NCI-H2107 (cell line): ENCODE measurements at places on chromosomes 16 and 17.
A peak's percentile ranks its signal among the peaks of the same experiment; 100 is the strongest.

DNA sequence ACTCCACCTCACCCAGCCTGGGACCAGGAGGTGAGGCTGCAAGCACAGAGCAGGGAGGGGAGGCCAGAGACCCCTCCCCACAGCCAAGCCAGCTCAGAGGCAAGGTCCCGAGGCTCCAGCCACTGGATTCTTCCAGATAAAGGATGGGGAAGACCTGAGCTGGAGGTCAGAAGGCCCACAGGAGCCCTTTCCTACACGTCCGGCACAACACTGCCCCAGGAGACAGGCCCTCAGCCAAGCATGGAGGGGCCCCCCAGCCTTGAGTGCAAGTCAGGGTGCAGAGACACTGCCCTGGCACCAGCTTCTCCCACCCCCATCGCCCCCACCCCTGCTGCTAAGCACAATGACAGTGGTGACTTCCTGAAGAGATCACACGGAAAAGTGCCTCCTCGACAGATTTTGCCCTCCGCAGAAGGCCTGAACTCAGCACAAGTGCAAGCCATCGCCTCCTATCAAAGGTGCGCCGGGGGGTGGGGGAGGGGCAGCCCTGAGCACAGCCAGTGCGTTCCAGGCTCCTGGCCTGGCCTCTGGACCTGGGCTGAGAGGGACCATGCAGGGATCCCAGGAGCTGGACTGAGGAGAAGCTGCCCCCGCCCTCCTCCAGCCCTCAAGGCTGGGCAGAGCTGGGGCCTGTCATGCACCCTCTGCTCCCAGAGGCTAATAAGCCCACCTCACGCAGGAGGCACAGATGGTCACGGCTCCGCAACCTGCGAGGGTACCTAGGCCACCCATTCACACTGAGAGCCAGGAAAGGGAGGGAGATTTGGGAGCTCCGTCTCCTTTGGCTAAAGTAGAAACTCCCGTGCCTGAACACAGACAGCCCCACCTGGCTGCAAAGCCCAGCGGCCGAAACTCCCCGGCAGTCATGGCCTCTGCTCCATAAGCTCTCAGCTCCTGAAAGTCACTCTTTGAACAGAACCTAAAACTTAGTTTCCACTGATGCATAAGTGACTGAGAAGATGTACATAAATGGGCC, 2.7 kb downstream of the MAFG start:
- no peak for DNase-seq

DNA sequence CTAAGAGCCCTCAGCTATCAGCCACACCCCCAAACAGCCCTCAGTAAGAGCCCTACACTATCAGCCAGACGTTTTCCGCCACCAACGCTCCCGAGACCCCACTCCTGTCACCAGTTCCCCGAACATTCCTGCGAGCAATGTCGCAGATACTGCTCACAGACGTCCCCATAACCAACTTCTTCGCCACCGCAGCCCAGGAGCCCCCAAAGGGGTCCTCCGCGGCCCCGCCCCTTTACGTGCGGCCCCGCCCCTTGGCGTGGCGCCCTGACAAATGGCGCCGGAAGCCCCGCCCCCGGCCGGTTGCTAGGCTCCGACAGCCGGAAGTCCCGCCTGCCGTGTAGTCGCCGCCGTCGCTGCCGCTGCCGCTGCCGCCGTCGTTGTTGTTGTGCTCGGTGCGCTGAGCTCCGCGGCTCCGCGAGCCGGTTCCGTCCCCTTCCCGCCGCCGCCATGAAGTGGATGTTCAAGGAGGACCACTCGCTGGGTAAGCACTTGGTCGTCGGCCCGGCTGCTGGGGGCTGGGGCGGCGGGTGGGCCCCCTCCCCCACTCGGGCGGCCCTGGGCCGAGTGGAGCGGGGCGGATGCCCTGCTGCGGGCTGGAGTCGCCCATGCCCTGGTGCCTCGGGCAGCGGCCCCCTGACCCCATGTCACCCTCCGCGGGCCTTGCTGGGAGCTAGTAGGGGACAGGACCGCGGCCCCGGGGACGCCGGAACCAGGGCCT, at the start of gene GABARAPL2:
Gene GABARAPL2, plus strand, starts transcription at position 340 of the 718 bp plus-strand sequence. Its CDS starts 108 bp downstream, at position 448.
- peak; percentile 68 for DNase-seq

GRCh38 chr17:14446825-14447224, 145.9 kb downstream of the HS3ST3B1 start:
- DNase-seq, result no peak

- DNase-seq, result no peak
These were observed 13.1 kb downstream of the MRM3 start for GRCh38 chr17:795276-795675.

DNA sequence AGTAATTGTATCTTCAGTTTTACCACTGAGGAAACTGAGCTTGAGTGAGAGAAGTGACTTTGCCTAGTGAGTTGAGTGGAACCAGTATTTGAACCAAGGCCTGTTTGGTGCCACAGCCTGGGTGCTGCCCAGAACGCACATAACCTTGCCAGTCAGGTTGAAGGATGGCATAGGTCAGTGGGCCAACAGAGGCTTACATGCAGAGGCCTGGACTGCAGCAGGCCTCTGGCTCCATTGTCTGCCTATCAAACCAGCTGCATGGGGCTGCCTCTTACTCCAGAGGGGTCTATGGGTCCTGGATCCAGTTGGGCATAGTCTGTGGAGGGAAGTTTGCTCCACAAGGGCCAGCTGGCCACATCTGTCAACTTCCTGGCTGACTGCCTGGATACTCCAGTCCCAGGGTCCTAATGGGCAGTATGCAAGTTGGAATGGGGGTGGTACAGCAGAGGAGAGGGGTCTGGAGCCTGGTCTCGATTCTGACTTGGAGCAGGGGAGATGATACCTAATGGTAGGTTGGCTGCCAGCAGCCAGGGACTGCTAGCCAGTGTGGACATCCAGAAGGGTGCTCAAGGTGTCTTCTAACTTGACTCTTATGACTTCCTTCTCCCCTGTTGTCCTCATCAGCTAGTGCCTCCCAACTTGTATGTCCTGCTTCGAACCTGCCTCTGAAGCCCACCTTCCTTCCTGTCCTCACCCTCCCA, 11.1 kb upstream of the RNF112 start:
- no peak for DNase-seq

DNA sequence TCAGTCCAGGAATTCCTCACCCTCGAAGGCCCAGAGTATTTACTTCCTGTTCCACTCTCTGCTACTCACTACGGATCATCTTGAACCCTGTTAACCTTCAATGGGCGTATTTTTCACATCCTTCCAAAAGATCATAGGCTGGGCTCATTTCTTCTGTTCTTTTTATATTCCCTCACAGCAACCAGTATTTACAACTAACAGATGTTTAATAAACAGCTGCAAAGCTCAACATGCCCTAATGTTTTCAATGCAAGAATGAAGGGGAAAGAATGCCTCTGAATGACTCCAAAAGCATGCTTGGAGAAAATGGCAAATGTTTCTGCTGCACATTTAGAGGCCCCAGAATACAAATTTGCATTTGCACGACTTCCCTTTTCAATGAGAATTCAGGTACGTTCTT, 174.9 kb downstream of the ZFHX3 start:
- DNase-seq, result no peak

GRCh38 chr16:55039511-55039910, 108.8 kb downstream of the IRX5 start:
- DNase-seq, result no peak

GRCh38 chr16:23244122-23244521, 58.0 kb upstream of the SCNN1B start:
- DNase-seq, result no peak

- DNase-seq, result no peak
These were observed 73.6 kb downstream of the SOCS1 start for GRCh38 chr16:11182411-11182810.

- no peak for DNase-seq
These were observed 466 bp upstream of the HSF4 start for GRCh38 chr16:67163999-67164558.

DNA sequence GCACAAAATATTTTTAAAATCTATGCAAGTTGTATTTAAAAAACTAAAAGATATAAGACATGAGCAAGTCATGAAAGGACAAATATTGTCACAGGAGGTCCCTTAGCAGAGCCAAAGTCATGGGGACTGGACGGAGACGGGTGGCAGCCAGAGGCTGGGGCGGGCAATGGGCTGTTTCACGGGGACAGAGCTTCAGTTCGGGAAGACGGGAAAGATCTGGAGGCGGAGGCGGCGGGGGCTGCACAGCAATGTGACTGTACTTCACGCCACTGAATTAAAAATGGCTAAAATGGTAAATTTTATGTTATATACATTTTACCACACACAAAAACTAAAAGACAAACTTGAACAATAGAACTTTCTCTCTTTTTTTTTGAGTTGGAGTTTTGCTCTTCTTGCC, 60.0 kb upstream of the METRNL start:
- no peak for DNase-seq

DNA sequence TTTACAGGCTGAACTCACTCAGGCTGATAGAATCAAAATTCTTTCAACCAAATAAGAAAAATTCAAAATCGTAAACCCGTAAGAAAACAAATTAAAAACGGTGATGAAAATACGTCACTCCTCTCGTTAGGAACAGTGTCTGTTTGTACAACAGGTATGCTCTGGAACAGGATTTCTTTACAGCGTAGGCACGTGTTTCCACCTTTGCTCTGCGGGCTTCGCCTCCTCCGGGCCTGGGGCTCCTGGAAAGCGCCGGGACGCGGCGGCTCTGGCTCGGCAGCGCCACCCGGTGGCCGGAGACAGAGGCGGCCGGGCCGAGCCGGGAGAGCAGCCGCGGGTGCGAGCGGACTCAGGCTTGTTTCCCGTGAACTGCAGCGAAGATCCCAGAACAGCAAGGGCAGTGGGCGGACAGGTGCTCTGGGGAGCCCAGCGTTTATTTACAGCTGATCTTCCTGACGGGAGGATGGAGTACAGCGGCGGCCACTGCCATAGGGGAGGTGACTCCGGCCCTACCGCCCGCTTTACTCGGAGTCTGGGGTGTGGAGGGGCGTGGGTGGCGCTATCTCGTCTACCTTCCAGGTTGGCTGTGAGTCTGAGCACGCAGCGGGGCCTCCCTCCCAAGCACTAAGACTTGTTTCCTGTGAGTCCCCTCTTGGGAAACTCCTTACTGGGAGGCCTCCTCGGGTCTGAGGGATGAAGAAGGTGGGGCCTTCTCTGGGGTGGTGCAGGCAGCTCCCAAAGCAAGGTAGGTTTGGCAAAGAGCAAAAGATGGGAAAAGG, 40.5 kb upstream of the ATP2A3 start:
- no peak for DNase-seq

DNA sequence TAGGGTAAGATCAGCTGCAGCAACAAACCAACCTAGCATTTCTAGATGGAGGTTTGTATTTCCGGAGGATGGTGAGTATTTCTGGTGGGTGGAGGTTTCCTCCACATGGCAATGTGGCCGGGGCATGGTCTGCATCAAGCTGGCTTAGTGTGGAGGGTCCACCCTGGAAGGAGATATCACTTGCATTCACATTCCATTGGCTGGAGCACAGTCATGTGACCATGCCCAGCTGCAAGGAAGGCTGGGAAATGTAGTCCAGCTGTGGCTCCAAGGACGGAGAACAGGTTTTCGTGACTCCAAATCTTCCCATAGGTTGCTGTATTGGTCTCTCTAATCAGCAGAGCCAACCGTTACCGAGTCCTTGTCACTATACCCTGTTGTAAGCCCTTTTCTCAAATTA, 68.7 kb downstream of the RAI1 start:
- DNase-seq, result no peak

GRCh38 chr16:67445913-67446907, 15.3 kb downstream of the HSD11B2 start:
- no peak for DNase-seq

DNA sequence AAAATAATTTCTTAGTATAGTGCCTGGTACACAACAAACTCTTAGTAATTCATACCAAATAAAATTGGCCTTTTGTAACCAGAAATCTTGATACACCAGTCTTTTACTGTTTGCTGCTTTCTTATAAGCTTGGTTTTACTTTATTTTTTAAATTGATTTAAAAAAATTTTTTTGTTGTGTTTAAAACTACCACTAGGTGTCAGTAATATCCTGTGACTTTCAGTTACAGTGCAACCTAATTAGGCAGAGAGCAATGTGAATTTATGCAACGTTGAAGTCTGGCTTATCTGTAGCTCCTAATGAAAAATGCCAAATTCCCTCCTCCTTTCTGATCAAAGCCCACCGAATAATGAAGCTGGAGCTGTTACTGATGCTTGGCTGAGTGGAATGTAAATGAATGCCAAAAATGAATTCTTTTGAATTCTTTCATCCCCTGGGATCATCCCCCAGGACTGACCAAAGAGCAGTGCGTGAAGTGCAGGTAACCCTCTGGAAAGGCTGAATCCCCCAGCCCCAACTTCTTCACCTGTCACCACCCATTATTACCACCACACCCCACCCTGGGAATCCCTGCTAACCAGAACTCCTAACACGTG, 3.8 kb downstream of the ERCC4 start:
- no peak for DNase-seq

GRCh38 chr16:1612320-1613111, at the start of gene CRAMP1:
Gene CRAMP1, plus strand, starts transcription at chr16:1612360. Its CDS starts 2,280 bp downstream, at chr16:1614640.
- no peak for DNase-seq

GRCh38 chr17:7512824-7513540, 28.8 kb downstream of the POLR2A start:
- DNase-seq, result no peak
